RWPE1 (cell line): ENCODE measurements at places on chromosomes 4 and X.

DNA sequence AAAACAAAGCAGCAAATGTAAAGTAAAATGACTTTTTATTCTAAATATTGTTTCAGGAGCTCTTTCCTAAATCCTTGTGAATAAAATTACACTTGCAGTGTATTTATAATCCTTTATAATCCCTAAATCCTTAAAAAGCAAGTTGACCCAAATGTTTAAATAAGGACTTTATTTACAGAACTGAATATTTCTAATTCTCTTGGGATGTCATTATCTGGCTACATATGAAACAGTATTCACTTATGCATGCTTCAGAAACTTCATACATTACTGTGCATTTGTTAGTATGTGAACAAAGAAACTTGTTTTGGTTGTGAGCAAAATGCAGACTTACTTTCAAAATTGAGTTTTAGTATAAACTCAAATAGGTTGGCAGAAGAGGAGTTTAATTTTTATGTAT, 49.2 kb downstream of the PTTG2 start:
- DNase-seq: no peak

DNA sequence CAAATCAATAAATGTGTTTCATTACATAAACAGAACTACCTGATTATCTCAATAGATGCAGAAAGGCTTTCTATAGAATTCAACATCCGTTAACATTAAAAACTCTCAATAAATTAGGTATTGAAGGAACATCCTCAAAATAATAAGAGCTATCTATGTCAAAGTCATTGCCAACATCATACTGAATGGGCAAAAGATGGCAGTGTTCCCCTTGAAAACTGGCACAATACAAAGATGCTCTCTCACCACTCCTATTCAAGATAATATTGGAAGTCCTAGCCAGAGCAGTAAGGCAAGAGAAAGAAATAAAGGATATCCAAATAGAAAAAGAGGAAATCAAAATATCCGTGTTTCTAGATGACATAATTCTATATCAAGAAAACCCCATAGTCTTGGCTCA, 466.4 kb downstream of the MAGEE1 start:
- DNase-seq: no peak

DNA sequence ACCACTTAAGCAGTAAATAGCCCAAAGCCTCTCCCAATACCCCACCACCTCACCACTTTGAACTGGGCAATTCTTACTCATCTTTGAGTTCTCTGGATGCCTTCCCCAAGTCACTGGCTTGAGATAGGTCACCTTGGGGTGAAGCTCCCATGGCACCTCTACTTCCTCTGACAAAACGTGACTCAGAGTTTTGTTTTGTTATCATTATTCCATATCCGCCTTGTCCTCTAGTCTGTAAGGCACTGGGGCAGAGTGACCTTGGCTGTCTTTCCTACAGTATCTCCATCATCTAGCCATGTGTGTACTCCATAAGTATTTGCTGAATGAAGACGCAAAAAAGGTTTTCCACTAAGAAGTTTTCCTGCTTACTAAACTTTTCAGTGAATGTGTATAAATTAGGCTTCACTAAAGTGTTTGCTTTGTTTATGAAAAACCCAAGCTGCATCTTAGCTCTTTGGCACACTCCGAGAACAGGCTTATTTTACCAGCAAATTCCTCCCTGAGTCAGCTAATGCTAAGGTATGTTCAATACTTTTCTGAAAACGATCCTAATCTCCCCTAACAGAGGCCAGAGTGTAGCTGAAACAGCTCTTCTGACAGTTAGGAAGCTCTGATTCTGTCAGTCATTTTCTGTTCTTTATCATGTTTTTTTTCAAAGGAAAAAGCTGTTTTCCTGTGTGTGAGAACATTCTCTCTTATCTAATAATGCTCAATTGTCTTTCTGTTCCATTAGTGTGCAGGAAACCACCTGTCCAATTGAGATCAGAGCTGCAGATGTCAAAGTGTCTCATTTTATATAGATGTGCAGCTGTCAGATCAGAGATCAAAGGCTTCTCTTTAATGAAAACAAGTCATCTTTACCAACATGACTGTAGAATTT, 30.2 kb upstream of the TSPAN5 start:
- peak; percentile 18 for DNase-seq

- no peak for DNase-seq
These were observed 132.9 kb downstream of the RAP1GDS1 start for GRCh38 chr4:98394134-98394533.

DNA sequence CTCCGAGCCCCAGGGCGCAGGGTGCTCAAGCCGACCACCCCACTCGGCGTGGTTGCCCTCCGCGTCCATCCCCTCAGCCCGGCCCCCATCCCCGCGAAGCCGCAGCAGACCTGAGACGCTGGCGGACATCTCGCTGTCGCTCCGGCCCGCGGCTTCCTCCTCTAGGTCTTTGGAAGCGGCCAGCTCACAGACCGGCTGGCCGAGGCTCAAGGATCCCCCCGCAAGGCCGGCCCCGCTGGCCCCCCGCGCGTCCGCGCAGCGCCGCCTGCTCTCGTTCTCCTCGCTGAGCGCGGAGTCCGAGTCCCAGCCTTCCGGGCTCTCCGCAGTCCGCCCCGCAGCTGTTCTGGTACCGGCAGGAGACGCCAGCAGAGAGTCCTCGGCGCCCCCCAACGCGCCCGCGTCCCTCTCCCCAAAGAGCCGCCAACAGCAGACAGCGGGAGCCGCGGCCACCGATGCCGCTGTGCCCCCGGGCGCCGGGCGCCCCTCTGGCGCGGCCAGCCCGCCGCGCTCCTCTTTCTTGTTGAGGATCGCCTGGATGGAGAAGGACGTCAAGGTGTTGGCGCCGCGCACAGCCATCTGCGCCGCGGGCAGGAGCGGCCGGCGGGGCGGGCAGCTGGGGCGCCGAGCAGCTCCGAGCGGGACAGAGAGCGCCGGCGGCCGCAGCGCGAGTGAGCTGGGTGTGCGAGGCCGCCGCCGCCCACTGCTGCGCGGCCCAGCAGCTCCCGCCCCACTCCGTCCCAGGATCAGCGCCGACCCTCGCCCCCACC, at the start of gene NKX3-2:
Gene NKX3-2, minus strand, starts transcription at position 670 of the 767 bp plus-strand sequence. Its CDS starts 94 bp downstream, at position 576.
- no peak for DNase-seq

GRCh38 chr4:84568496-84568895, 14.4 kb upstream of the CDS1 start:
- no peak for DNase-seq

DNA sequence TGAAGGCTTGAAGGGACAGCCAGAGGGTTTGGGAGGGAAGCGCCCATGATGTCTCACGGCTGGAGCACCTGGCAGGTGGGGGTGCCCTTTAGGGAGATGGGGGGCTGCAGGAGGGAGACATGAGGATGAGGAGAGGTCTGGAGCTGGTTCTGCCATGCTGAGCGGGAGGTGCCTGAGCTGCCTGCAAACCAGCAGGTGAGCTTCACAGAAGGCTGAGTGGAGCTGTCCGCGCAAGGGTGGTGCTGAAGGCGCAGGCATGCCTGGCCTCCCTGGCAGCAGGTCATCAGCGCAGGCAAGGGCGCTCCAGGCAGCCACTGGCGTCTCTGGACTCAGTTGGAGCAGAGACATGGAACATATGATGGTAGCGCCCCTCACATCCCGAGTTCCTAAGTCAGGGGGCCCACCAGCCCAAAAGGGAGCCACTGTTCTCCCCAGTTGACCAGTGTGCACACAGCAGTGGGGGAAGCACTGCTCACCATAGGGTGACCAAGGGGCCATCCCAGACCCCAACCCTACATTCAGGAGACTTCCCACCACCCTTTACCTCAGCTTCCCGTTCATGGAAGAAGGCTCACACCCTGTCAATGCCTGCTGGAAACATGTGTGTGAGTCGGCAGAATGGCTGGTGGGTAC, 25.8 kb downstream of the ADRA2C start:
- peak; percentile 55 for DNase-seq

DNA sequence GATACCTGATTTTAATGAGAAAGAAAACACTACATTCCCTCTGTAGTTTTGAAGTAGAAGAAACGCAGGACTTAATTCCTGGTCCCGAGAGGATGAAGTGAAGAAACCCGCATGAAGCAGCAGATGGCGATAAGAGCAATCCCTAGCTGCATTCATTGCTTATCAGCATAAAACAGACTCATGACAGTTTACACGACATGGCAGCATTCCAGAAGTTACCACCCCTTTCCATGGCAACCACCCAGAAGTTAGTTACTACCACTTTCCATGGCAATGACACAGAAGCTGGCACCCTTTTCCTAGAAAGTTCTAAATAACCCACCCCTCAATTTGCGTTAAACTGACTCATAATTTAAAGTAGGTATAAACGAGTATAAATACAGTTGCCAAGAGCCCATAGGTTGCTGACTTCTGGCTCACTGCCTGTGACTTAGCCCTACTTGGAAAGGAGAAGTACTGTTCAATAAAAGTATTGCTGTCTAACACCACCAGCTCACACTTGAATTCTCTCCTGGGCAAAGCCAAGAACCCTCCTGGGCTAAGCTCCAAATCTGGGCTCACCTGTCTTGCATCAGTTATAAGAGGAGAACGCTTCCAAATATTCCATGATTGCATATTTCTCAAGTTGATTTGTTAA, 5.5 kb upstream of the XAGE2 start:
- no peak for DNase-seq

DNA sequence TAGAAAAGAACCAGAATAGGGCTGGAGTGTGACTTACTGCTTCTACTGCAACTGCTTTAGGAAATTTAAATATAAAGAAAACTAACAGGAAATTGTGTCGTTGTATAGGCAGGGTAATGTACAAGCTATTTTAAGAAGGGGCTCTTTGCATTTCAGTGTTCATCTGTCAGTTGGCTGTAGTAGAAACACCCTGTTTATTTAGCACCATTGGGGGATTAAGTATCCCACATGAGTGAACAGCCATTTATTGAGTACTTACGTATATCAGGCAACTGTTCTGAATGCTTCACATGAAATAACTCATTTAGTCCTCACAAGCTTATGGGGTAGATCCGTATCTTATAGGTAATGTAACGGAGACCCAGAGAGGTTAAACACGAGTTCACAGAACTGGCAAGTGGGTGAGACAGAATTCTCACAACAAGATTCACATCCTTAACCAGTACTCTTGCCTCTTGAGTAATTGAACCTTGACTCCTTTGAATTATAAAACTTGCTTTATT, 23.9 kb downstream of the STIM2 start:
- DNase-seq: no peak

GRCh38 chr4:57093845-57094831, 16.0 kb downstream of the IGFBP7 start:
- DNase-seq: no peak

GRCh38 chrX:111410590-111411078, 1.4 kb downstream of the DCX start:
- DNase-seq: no peak

DNA sequence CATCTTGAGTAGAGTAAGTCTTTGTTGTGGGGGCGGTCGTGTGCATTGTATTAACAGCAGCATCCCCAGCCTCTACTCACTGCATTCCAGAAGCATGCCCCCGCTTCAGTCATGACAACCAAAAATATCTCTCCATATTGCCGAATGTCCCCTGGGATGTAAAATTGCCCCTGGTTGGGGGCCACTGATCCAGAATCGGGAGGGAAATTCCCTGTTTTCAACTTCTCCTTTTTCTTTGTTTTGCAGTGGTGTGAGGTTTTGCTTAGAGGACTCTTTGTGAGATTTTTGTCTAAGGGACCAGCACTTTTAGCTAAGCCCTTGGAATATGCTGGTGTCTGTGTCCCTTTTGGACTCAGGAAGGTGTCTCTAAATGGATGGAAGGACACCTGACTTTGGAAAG, 3.0 kb upstream of the IL13RA1 start:
- no peak for DNase-seq

GRCh38 chr4:15756361-15756861, 21.7 kb upstream of the CD38 start:
- peak; percentile 41 for DNase-seq

DNA sequence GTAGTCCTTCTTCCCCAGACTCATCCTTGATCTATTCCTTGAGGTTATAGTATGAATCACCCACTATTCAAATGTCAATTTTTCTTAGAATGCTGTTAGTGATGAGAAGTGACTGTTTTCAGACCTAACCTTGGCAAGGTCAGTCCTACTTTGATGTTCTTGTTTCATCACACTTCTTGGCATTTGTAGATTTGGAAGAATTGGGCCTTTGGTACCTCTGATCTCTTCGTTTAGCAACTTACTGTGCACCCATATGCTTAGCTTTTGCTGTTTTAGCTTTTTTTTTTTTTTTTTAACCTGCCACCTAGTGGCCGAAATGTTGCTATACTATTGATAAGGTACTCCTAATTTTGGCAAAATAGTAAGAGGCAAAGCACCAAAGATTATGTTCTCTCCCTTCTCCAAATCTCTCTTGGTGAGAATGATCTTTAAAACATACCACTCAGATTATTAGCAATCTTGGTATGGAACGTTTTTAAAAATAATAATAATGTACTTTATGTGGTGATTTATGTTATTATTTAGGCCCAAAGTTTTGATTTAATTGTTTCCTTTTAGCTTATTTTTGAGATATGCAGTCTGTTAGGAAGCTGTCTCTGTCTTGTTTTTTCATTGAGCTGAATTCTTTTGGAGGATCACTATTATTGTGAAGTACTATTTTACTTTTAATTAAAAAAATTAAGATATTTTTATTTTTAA, 16.6 kb downstream of the DCK start:
- DNase-seq: peak; percentile 36

DNA sequence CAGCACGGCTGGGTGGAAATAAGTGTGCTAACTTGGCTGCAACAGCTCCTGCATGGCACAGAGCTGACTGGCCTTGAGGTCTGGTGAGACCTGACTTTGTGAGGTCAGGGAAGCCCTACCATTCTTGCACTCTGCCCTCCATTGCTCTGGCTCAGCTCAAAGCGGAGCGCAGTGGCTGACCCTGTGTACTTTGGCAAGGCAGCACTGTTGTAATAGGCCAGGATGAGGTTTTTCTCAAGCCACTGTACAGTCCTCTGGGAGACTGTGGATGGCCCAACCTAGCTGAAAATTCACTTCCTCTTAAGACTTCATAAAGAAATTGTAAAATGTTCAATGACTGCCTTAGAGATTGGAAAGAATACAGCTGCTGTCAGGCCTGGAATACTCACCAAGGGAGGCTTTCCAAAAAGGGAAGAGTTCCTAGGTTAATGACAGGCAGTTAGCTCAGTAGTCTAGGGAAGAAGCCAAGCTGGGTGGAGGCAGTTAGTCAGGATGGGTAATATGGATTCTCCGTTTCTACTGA, 129.8 kb downstream of the GUCY2F start:
- no peak for DNase-seq

DNA sequence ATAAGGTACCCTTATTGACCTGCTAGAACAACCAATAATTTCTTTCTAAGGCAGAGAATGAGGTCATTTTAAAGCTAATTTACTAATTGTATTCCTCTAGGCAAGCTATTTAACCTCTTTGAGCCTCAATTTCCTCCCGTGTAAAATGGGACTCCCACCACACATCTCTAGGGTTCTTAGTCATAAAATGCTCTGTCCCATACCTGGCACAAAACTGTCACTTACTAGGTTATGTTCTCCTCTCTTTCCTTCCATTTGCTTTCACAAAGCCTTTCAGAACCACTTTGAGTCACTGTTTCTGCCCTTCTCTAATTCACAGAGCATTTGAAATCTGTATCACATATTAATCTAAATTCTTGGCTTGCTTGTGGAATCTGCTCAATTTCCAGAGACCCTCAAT, 2.4 kb upstream of the GPR82 start:
- DNase-seq: no peak

DNA sequence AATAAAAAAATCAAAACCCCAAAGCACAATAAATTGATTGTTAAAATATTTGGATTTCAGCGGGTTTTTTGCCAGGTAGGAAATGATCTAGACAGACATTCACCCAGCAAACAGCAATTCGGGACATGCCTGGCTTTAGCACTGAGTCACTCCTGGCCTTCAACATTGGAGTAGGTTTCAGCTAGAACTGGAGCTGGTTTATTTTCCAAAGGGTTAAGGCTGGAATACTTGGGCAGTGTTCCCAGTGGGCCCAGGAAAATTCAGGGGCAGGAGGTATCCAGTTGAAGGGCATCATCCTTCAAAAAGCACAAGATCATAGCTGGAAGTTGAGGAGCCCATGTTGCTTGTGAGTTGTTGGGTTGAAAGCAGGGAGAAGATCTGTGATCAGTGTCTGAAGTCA, 41.0 kb downstream of the TXLNG start:
- peak; percentile 22 for DNase-seq
